GM23338 (cell line): ENCODE measurements at places on chromosomes 6 and 20. TPM values are rescaled to one million over a fixed set of nuclear protein-coding genes. Genes with fewer than 3 reads are reported as not detected.
A peak's percentile ranks its signal among the peaks of the same experiment; 100 is the strongest.

The KIF25 gene
- polyA plus RNA-seq: 0.76 and 0.92 TPM in 2 replicates

The ID4 gene
- 3.7 and 7.5 TPM in 2 replicates for polyA plus RNA-seq

The MMP24 gene
- polyA plus RNA-seq: 1.8 and 2.0 TPM in 2 replicates

The NRN1 gene
- polyA plus RNA-seq: 0.42 and 0.71 TPM in 2 replicates

The CFAP61 gene
- 0.21 TPM in 1 of 2 replicates, not detected in the other for polyA plus RNA-seq

The DUSP15 gene
- polyA plus RNA-seq: 0.61 and 0.99 TPM in 2 replicates

The RSPH9 gene
- 0.38 and 0.39 TPM in 2 replicates for polyA plus RNA-seq

GRCh38 chr6:39061182-39061581, 12.6 kb downstream of the GLP1R start:
- H3K27ac ChIP-seq: no peak overlapping the region
- no peak for DNase-seq

DNA sequence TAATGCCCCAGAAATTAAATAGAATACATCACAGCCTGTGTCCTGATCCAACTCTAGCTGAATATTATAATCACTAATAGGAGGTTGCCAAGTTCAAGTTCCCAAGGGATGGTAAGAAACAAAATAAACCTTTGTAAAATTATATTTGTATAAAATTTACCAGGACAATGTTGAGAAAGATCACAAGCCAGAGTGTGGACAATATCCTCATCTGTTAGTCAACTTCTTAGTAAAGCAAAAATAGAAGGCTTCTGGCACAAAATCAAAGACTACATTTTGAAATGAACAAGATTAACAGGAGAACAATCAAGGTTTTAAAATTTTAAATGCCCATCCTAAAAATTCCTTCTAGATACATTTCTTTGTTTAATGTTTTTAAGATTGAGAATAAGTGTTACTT, 290.4 kb upstream of the HSF2 start:
- no peak overlapping the region for H3K4me3 ChIP-seq
- no peaks in the 10 kb centered on the region for H3K36me3 ChIP-seq
- no peak for DNase-seq
- H3K27me3 ChIP-seq: no peaks in the 10 kb centered on the region
- no peak overlapping the region for H3K27ac ChIP-seq
- no peaks in the 10 kb centered on the region for H3K4me1 ChIP-seq

GRCh38 chr6:116118608-116119007, 7.3 kb downstream of the COL10A1 start:
- H3K36me3 ChIP-seq: peaks cover 14% of the 10 kb centered on the region
- no peak overlapping the region for H3K27ac ChIP-seq
- no peaks in the 10 kb centered on the region for H3K27me3 ChIP-seq
- DNase-seq: no peak

DNA sequence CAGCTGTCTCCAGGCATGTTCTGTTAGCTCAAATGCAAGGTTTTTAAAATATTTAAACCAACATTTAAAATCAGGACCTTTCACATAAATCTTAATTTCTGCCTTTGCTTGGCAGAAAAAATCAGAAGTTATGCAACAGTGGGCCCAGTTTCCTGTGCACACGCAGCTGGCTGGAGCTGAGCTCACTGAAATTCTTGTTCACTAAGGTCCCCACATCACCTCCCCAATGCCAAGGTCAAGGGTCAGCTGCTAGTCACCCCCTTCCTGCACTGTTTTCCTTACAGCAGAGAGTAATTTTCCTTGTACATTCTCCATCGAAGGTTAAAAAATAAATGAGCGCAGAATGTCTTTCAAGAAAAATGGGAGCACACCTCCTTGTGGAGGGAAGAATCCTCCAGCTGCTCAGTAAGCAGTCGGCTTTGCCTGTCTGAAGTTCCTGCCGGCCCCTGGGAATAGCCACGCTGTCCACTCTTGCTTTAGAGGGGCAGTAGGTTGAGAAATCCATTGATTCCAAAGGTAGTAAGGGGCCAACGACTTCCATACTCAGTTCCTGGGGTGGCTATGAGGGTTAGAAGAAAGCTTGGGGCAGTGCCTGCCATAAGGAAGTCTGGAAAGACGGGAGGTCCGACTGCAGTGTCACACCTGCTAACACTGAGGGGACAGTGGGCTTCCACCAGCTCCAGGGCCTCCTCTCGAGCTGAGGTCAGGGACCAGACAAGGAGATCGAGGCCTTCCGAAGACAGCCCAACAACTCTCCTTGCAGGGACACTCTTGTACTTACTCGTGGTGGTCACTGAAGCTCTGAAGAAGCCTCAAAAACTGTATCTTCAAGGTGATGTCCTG, 56.8 kb downstream of the MYH7B start:
- H3K27me3 ChIP-seq: no peaks in the 10 kb centered on the region
- no peak overlapping the region for H3K27ac ChIP-seq
- H3K4me1 ChIP-seq: no peaks in the 10 kb centered on the region
- no peak overlapping the region for H3K4me3 ChIP-seq
- DNase-seq: no peak
- peaks cover 23% of the 10 kb centered on the region for H3K36me3 ChIP-seq

- H3K27me3 ChIP-seq: no peaks in the 10 kb centered on the region
- H3K36me3 ChIP-seq: no peaks in the 10 kb centered on the region
- H3K4me3 ChIP-seq: no peak overlapping the region
- DNase-seq: no peak
- no peak overlapping the region for H3K27ac ChIP-seq
Observed at GRCh38 chr20:17843246-17844132, 125.1 kb downstream of the SNX5 start.

- H3K27me3 ChIP-seq: no peaks in the 10 kb centered on the region
- no peak overlapping the region for H3K4me3 ChIP-seq
- H3K36me3 ChIP-seq: no peaks in the 10 kb centered on the region
- no peak overlapping the region for H3K27ac ChIP-seq
- DNase-seq: no peak
- H3K4me1 ChIP-seq: no peaks in the 10 kb centered on the region
Observed at GRCh38 chr6:132199343-132199742, 201.9 kb downstream of the MOXD1 start.

DNA sequence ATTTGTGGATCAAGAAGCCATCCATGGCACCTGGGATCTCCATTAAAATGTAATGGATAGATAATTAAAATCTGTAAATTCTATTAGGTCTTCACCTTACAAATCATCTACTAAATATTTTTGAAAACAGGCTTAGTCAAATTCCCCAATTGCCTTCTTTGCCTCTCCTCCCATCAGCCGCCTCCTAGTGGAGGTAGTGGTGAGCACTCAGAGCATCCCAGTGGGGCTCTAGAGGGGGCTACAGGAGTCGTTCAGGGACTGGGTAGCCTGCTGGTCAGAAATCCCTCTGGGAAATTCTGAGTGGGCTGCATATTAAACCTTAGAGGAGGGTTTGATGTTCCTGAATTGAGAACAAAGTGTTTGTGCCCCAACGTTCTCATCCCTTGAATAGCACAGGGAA, 20.8 kb upstream of the PAX1 start:
- H3K27me3 ChIP-seq: no peaks in the 10 kb centered on the region
- H3K4me1 ChIP-seq: no peaks in the 10 kb centered on the region
- H3K4me3 ChIP-seq: no peak overlapping the region
- H3K36me3 ChIP-seq: no peaks in the 10 kb centered on the region
- peak; percentile 63 for DNase-seq

DNA sequence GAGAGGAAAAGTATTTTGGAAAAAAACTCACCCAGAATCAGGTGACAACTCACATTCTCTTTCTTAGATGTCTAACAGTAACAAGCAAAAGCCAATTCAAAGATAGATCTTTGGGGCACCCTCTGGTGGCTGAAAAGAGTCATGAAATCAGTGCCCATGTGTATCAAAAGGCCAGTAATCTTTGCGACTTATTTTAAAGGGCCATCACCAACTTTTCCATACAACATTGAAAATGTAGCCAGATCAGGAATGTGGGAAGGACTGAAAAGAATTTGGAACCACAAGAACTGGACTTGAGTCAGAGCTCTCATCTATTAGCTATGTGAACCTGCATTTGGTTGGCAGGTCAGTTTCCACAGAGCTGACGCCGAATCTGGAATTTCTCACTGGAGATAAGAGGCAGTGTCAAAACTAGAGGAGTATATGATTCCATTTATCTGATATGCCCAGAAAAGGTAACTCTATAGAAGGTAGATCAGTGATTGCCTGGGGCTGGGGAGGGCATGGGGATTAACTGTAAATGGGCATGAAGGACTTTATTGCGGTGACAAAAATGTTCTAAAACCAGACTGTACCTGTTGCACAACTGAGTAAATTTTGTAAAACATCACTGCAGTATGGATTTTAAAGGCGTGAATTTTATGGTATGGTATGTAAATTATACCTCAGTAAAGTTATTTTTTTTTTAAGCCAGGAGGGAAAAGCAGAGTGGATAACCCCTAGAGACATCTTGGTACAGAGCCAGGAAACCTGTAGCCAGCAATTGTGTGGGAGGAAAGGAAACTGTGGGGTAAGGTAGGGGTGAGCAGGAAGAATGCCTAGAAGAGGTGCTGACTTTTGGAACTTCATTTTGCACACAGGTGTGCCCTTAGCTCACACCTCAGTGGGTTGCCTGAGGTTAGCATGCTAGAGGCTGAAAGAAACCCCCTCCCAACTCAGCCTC, 117.1 kb upstream of the ASF1A start:
- peaks cover 3% of the 10 kb centered on the region; the same call in 1 of the 2 replicates for H3K4me1 ChIP-seq
- H3K27me3 ChIP-seq: no peaks in the 10 kb centered on the region
- H3K36me3 ChIP-seq: no peaks in the 10 kb centered on the region

DNA sequence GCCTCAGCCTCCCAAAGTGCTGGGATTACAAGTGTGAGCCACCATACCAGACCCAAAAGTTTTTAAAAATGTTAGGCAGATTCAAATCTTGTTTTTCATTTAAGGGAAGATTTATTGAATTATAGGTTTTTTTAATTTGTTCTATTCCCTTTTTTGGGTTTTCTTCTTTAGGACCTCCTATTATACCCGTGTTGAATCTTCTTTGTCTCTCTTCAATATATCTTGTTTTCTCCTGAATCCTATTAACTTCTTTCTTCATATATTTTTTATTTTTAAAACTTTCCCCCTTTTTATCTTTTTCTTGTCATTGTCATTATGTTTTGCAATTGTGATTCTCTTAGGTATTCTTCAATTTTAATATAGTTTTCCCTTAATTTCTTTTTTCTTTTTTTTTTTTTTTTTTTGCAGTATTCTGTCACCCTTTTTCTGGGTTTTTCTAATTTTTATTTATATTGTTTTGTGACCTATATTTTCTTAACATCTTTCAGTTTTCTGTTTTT, 45.9 kb upstream of the NOP56 start:
- no peaks in the 10 kb centered on the region for H3K27me3 ChIP-seq
- DNase-seq: peak; percentile 35
- H3K36me3 ChIP-seq: no peaks in the 10 kb centered on the region
- H3K4me3 ChIP-seq: no peak overlapping the region
- H3K27ac ChIP-seq: no peak overlapping the region
- H3K4me1 ChIP-seq: no peaks in the 10 kb centered on the region

DNA sequence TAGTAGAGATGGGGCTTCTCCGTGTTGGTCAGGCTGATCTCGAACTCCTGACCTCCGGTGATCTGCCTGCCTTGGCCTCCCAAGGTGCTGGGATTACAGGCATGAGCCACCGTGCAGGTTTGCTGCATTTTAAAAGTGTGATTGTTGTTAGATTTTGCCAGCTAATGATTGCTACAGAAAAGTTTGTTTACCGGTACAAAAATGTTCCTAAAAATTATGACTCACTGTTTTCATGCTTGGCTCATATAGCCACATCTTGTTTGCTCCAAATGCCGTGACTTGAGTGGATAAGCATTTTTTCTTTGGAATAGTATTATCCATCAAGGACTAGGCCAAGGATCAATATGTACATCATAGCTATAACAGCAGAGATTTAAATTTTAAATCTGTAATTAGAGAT, 24.3 kb downstream of the LRRN4 start:
- no peak overlapping the region for H3K27ac ChIP-seq
- H3K4me3 ChIP-seq: no peak overlapping the region
- peaks cover 6% of the 10 kb centered on the region for H3K36me3 ChIP-seq
- no peaks in the 10 kb centered on the region for H3K27me3 ChIP-seq
- DNase-seq: no peak

DNA sequence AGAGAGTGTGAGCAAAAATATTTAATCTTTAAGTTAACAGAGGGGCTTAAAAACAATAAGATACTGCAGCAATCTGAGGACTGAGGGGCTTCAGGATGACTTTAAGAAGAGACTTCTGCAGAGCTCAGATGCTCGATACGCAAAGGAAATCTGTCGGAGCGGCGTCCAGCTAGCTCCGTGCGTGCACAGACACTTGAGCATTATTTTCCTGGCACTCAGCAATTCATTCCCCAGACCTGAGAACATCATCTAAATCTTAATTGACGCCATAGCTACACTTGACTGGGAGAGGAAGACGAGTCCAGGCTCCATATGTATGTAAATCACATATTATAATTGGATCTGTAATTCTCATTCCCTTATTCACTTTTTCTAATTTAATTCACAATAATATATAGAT, 228.2 kb downstream of the SOD2 start:
- no peak overlapping the region for H3K4me3 ChIP-seq
- DNase-seq: no peak
- H3K36me3 ChIP-seq: no peaks in the 10 kb centered on the region
- H3K4me1 ChIP-seq: peaks cover 5% of the 10 kb centered on the region; the same call in 1 of the 2 replicates
- no peak overlapping the region for H3K27ac ChIP-seq

GRCh38 chr6:7235712-7236305, 77.2 kb downstream of the SSR1 start:
- no peaks in the 10 kb centered on the region for H3K27me3 ChIP-seq
- DNase-seq: no peak
- H3K27ac ChIP-seq: no peak overlapping the region
- no peaks in the 10 kb centered on the region for H3K36me3 ChIP-seq
- no peak overlapping the region for H3K4me3 ChIP-seq

DNA sequence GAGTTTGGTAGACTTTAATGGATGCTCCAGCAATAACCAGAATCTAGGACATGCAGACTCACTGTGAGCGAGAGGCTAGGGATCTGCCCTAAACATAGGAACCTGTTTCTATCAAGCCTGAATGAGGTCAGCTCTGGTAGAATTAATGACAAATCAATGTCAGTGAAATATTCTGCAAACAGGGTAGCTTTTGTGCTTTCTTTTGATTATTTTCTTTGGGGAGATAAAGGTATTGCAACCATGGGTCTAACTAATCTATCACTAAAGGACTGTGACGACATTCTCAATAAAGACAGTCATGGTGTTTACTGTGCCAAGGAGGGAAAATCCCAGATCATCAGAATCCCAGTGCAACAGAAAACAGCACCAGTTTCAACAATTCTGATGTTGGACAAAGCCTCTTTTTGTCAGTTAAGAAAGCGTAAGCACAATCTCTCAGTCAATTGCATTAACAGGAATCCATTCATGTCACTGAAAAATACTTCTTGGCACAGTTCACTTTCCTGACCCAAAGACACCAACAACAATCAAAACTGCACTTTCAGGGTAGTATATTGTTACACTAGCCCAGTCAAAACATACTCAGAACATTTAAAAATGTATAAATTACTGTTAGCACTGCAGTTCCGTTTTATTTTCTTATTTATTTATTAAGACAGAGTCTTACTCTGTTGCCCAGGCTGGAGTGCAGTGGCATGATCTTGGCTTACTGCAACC, 36.8 kb upstream of the SMIM29 start:
- H3K4me3 ChIP-seq: no peak overlapping the region
- H3K27ac ChIP-seq: no peak overlapping the region
- H3K27me3 ChIP-seq: no peaks in the 10 kb centered on the region

DNA sequence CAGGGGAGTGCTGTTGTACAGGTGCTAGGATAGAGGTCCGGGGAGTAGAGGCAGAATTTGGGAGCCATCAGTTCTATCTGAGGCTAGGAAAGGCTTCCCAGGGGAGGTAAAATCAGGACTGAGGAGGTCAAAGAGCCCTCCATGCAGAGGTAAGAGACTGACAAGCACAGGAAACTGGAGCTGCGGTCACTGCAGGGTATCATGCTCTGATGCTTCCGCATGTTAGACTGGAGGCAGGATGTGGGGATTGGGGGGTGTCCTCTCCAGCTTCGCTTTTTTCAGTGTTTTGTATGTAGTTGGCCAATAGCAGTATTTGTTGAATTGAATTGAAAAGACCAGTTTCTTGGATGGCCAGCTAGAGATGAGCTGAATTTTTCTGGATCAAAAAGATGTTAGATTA, 87.8 kb downstream of the SLC22A3 start:
- no peaks in the 10 kb centered on the region for H3K36me3 ChIP-seq
- no peak overlapping the region for H3K27ac ChIP-seq
- H3K4me3 ChIP-seq: no peak overlapping the region
- DNase-seq: no peak
